ENCODE measurements at places on chromosomes 3 and 15. TPM values are rescaled to one million over a fixed set of nuclear protein-coding genes. Genes with fewer than 3 reads are reported as not detected.
A peak's percentile ranks its signal among the peaks of the same experiment; 100 is the strongest.

The SLC24A5 gene
- total RNA-seq = not detected

DNA sequence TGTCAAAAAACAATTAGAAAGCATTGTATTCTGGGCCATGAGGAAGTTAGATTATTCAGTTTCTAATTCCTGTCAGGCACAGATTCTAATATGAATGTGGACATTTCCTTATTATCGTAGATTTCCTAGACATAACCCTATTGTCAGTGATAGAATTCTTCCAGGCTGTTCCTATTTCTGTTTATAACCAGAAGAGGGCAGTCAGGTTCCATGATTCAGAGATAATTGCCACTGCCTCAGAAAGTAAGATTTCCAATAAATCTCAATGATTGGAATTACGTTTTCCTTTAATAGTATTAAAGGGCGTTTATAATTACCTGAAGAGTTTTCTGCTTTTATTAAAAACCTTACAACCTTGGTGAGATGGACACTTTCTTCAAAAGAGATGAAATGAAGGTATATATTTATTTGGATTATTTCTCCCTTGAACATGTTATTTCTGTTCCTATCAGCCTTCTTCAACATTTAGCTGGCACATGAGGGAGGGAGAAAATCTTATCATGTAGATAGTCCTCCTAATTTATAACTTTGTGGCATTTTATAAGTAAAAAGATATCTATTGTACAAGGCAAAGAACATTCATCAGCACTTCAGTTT is 439.2 kb downstream of the MCTP2 start:
- H3K27me3 ChIP-seq = no peaks in the 10 kb centered on the region
- no peak for DNase-seq
- H3K4me3 ChIP-seq = peak overlapping the region; percentile 23
- peaks cover 10% of the 10 kb centered on the region for H3K4me1 ChIP-seq
- no peak overlapping the region for H3K27ac ChIP-seq

The HTR3E gene
- total RNA-seq = not detected

GRCh38 chr15:52857937-52858781 is 68.0 kb upstream of the ONECUT1 start:
- H3K4me3 ChIP-seq = no peak overlapping the region
- H3K27me3 ChIP-seq = no peaks in the 10 kb centered on the region
- no peak overlapping the region for H3K27ac ChIP-seq

The RETNLB gene
- total RNA-seq = not detected

DNA sequence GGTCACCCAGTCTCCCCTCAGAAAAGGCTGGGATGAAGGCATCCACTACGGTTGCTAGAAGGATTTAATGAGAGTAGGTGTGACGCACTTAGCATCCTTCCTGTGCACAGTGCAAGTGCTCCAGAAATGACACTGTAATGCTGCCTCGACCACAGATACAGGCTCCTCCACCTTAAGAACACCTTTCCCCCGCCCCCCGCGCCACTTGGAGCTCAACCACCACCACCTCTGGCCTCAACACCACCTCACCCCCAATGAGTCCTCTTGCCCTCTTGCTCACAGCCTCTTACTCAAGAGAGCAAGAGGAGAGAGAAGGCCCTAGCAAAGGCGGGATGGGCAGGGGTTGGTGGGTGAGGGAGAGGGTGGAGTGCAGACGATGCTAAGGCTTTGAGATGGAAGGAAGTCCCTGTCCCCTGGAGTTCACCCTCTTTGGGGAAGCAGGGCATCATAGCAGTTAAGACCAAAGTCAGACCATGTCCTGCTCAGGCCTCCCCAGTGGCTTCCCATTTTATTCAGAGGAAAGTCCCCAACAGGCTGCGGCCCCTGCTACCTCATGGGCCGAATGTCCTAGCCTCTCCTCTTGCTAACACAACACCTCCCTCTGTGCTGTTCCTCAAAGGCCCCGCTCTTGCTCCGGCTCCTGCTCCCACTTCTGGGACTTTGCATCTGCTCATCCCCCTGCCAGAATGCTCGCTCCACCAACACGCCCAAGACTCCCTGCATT is 8.3 kb downstream of the STARD5 start:
- peaks cover 5% of the 10 kb centered on the region for H3K4me1 ChIP-seq
- H3K27ac ChIP-seq = no peak overlapping the region
- no peaks in the 10 kb centered on the region for H3K27me3 ChIP-seq
- no peak overlapping the region for H3K4me3 ChIP-seq
- peaks cover 5% of the 10 kb centered on the region for H3K36me3 ChIP-seq

DNA sequence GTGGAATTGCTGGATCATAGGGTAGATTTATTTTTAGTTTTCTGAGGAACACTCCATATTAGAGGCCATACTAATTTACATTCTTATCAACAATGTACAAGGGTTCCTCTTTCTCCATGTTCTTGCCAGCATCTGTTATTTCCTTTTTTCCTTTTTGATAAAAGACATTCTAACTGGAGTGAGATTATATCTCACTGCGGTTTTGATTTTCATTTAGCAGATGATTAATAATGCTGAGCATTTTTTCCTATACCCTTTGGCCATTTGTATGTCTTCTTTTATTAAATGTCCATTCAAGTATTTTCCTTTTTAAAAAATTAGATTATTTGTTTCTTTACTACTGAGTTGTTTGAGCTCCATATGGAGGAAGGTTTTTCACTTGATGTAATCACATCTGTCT is 1189.5 kb downstream of the ZPLD1 start:
- H3K27ac ChIP-seq = no peak overlapping the region
- DNase-seq = no peak
- no peak overlapping the region for H3K4me3 ChIP-seq

The HESX1 gene
- total RNA-seq = 1.7 TPM

The PRR20G gene
- not detected for total RNA-seq

DNA sequence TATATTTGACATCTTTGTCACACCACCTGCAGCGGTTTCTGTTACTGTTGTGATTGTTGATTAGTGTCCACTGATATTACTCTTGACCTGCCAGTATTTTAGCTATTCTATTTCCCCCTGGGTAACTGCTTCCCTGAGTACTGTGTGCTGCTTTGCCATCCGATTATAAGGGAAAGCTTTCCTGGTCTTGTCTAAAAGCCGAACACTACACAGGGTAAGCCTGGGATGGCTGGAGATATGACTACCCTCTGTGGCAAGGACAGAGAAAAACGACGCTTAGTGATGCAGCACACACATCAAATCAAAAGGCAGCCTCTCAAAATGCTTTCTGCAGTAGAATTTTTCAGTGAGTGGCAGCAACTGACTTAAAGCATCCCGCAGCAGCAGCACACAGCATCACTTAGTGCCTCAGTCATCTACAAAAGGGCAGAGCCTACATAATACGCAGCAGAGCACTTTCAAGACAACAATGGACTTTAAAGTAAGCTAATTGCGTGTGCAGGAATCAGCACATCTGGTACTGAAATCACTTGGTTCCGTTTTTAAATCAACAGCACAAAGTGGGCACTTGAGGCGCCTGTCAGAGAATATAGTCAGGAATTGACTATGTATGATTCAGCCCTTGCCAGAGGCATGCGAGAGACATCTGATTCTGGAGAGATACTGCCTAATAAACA is 656.3 kb upstream of the TGFBR2 start:
- DNase-seq = no peak
- no peak overlapping the region for H3K27ac ChIP-seq
- no peak overlapping the region for H3K4me3 ChIP-seq
- peaks cover 61% of the 10 kb centered on the region for H3K4me1 ChIP-seq
- no peaks in the 10 kb centered on the region for H3K27me3 ChIP-seq
- no peaks in the 10 kb centered on the region for H3K36me3 ChIP-seq
